Occipital lobe (tissue), 3 donors: ENCODE measurements at places on chromosomes 7 and 10.

- DNase-seq, result no peak
These were observed 370.0 kb upstream of the GHITM start for GRCh38 chr10:83769281-83769820.

DNA sequence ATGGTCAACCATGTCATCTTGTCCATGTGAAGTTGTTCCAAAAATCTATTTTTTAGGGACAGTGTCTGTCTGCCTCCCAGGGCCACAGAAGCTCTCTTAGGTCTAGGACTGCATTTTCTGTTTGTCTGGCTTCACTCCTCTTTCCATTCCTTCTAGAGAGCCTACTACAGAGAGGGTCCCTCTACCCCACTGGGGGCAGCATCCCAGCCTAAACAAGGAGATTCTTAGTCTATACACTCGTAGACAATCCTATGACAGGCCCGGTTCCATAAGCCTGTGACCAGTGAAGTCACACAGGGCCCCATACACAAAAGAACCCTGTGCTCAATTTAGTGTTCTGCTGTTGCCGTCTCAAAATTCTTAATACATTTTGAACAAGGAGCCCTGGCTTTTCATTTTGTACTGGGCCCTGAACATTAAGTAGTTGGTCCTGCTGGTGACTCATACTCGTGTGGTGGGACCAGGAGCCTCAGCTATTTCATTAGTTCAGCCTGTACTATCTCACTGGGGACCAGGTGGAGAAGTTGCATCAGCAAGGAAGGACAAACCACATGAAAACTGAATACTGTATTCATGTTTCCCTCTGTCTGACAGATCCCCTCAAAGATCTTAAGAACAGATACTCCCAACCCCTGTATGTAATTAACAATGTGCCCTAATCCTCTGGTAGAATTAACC is 23.5 kb upstream of the FAM180A start:
- no peak for DNase-seq

- no peak for DNase-seq
These were observed 348.1 kb downstream of the TFEC start for GRCh38 chr7:115682507-115682906.

DNA sequence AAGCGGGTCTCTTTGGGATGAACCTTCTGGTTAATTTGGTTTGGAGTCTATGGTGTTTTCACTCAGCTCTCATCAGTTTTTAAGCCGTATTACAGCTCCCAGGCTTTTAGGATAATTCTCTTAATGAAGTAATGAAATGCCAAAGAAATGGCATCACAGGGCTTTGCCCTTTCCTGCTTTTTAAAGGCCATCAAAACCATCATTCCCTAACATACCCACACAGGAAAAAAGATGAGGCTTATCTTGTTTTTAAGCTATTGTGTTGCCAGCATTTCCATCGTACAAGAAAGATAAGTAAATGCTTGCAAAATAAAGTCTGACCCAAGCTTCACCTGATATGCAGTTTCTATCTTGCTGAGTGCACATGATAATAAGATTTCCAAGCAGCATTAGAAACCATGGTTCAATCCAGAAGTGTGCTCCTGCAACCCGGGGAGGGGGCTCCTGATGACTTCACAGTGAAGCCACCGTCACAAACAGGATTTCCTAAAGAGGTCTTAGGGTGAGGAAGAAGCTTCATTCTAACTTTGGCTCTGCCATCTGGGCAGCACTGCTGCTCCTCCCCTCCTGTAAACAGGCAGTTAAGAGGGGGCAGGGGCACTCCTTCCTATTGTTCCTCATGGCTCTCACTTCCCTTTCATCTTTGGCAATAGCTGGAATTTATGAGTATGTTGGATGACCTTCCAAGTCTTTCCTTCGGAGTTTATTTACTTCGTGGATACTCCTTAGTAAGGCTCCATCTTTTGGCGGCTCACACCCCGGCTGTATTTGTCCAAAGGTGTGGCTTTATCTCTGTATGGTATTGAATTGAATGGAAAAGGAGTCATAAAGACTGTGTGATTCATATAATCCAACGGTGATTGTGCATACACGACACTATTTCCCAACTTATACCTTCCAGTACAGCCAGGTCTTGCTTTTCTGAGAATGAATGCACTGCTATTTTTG is 55.2 kb upstream of the FAM133B start:
- DNase-seq, result no peak

GRCh38 chr7:8217200-8218068 is 44.5 kb downstream of the ICA1 start:
- DNase-seq, result no peak

DNA sequence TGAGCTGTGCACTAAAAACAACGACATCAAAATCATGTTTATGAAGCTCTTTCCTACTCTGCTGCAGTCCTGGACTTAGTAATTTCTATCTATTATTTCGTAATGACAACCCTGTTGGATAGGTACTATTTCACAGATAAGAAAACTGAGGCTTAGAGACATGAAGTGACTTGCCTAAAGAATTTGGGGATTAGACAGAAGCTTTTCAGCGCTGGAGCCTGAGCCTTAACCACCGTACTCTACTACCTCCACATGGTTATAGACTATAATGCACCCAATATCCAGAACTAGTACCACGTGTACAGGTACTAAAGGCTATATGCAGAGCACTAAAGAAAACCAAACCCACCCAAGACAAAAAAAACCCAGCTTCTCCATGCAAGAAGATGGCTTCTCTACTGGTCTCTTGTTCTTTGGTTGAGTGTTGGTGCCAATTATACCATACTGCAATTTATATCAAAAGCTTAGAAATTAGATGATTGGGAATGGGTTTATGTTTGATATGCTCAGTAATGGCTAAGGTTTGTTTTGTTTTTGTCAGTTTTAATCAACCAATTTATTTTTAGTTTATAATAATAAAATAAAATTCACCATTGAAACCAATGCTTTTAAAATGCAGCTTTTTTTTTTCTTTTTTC is 6.5 kb upstream of the SNX10 start:
- DNase-seq, result no peak

DNA sequence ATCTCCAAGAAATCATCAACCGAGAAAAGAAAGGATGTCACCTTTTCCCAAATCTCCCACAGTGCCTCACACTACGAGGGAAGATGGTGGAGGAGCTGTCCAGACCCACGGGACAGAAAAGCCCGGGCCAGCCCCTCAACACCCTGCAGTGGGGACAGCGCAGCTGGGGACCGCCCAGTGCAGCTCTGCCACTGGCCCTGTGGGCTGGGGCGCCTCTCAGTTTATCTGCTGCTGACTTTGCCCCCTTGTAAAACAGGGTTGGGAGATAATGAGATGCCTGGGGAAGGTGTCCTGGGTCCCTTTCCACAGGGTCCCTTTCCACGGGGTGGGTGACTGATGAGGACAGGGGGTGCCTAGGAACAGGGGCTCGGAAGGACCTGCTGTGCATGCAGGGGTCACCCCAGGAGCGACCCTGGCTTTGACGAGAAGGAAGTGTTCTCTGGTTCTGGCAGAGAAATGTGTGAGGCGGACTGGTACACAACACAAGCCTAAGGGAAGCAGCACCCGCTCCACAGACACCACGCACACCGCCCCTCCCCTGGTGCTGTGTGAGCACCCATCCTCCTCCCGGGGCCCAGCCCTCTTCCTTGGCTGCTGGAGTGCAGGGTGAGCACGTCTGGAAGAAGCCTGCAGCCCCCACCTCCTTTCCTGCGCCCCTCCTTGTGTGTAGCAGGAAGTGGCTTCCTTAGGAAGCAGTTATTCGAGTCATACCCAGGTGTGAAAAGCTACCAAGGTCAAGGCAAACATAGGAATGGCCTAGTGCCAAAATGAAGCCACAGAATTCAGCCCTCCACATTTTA is 339.9 kb downstream of the DNAJB6 start:
- DNase-seq, result no peak

- no peak for DNase-seq
These were observed 1.4 kb upstream of the ASIC3 start for GRCh38 chr7:151046603-151047573.

- no peak for DNase-seq
These were observed 88.7 kb downstream of the VPS50 start for GRCh38 chr7:93320887-93321286.

DNA sequence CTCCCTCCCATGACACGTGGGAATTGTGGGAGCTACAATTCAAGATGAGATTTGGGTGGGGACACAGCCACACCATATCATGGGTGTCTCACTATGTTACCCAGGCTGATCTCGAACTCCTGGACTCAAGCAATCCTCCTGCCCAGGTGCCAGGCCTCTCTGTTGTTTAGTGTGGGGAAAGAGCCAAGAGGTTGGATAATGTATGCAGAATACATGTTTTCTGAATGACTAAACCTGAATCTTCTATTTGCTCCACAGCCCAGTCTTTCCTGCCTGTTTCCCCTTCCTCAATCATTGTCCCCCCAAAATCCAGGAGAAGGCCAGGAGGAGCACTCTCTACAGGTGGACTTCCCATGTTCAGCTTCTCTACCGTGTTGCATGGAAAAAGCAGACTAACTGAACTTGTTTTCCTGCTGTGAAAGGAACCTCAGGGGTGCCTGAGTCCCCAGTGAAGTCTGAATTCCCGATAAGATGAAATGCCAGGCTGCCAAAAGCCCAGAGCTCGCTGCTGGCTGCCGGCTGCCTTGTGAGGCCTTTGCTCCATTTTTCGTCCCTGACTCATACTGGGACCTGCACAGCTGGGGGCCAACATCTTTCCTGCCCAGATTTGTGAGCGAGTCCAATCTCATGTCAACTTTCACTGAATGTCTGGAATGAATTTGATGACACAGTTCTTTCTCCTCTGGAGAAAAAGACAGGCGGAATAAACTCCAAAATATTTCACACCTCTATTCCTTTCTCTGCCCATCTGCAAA is 588.0 kb downstream of the CALN1 start:
- DNase-seq, result no peak

DNA sequence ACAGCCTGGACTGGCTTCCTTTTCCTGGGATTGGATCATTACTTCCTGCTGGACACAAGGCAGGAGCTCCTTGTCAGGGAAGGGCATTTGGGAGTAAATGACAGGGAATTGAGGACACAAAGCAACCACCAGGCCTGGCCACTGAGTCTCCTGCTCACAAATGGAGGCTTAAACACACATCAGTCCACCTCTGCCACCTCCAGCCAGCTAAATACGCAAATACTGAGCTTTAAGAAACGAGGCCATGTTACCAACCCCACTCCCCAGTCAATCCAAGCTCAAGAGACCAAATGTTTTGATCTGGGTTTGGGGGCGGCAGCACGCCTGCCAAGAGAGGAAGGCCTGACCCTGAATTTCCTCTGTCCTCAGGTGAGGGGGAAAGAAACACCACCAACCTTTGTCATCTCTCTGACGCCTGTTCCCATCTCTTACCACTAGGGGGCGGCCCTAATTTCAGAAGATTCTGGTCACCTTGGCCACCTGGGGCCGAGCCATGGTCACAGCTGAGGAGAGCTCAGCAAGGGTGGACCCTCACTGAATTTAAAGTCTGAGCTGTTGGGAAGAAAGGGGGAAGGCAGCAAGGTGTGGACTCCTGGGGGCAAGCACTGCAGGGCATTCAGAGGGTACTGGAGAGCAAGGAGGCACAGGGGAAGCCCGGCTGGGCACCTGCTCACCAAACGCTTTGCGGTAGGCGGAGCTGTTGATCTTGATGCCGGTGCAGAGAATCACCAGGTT is 16.5 kb downstream of the AIFM2 start:
- DNase-seq, result no peak

GRCh38 chr10:128180843-128181242 is 54.6 kb upstream of the MKI67 start:
- DNase-seq, result no peak

DNA sequence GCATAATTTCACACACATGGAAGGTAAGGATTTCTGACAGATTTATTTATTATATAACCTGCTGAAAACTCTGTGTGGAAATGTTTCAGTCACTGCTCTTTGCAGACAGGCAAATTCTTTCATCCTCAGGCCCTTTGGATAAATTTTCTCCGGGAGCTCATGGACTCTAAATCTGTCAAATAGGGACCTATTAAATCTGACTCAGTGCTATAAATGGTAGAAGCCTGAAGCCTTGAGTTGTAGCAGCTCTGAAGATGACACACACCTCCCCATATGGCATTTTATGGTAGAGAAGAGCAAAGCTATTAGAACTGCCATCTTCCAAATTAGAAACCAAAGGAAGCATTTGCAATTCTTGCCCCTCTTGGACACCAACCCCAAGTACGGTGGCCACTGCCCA is 808.7 kb downstream of the XPNPEP1 start:
- DNase-seq, result no peak

DNA sequence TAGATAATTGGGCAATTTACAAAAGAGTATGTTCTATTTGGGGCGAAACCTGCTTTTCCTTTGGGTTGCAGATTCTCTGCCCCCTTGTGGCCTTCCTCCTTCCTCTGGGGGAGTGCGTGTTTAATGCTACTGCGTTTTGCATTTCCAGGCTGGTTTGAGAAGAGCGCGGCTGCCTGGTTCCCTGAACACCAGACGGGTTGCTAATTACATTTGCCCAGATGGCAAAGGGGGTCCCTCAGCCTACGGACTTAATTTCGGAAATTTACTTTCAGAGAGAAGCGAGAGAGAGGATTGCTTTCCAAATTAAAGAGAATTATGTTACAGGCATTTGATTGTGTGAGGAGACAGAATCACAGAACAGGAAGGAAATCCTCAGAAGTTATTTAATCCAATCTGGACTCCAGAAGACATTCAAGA is 91.9 kb upstream of the JAZF1 start:
- DNase-seq, result no peak

GRCh38 chr10:61487506-61487905 is 34.3 kb upstream of the TMEM26 start:
- no peak for DNase-seq

- peak; percentile 72 for DNase-seq
These were observed at the start of gene NSMCE4A for GRCh38 chr10:121974535-121975294. Gene NSMCE4A, minus strand, starts transcription at chr10:121975217. Its CDS starts 52 bp downstream, at chr10:121975165.

GRCh38 chr7:151790095-151790829 is 86.7 kb downstream of the PRKAG2 start:
- no peak for DNase-seq
